ENCODE measurements at places on chromosomes 2 and 18.

- no peak for DNase-seq
Observed at GRCh38 chr2:38066421-38067115, 9.4 kb downstream of the CYP1B1 start.

DNA sequence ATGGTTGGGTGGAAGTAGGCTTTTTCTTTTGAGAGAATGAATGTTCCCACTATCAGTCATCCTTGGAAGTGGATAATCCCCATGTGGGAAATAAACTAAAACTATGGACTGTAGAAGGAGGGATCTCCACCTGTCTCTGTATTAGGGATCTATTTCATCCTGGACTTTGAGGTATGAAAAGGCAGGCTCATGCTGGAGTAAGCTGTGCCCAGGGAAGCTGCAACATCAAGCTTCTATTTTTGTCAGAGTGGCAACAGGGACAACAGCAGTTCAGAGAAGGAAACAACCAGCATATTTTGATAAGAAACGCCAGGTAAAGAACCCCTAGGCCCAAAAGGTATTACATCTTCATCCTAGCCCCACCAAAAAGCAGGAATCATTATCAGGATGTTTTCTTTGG, 122.0 kb downstream of the MDH1 start:
- no peak for DNase-seq

DNA sequence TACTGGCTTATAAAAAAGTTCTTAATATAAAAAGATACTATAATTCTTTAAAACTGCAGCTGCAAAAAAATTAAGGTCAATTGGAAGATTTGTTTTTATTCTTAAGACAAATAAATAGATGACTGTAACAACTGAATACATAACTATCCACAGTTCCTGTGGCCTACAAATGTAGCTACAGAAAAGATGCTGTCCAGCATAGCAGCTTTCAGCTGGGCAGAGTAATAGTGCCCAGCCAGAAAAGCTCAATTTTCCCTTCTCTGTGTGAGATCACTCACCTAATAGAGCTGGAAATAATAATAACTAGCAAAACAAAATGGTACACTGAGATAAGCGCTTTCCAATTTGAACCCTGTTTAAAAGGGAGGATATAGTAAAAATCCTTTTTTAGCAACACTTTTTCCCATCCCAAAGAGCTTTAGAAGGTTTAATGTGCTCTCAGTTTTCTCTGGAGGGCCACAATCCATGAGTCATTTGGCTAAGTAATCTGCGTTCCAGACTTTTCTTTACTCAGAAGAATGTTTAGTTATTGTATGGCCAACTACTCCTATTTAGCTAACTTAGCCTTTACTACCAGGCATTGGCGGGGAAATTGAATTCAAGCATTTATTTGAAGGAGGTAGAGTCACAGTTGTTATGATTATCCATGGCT, 158.1 kb upstream of the SLC39A10 start:
- no peak for DNase-seq

- no peak for DNase-seq
Observed at GRCh38 chr2:120878970-120879369, 143.3 kb downstream of the GLI2 start.

DNA sequence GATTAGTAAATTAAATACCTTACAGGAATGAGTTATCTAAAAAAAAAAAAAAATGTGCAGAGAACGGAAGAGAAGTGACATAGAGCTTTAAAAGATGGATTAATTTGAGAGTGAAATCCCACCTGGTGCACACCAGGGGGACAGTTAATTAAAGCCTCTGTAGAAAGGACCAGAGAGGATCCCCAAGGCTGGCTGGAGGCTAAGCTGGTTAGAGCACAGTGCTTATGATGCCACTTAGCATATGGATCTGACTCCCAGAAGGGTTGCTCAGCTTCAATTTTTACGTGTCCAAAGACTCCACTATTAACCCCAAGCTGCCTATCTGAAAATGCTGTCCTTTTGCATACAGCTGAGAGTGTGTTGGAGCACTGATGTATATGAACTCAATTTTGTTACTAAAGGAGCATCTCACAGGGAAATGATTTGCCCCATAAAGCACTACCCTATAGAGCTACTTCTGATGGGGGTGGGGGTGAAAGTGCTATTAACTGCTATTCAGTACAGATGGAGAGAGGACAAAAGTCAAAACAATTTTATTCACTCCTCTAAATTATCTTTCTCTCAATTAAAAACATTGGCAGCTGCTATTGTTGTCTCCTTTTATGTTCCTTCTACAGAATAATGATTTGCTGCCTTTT, 15.2 kb upstream of the SLC8A1 start:
- DNase-seq = no peak

DNA sequence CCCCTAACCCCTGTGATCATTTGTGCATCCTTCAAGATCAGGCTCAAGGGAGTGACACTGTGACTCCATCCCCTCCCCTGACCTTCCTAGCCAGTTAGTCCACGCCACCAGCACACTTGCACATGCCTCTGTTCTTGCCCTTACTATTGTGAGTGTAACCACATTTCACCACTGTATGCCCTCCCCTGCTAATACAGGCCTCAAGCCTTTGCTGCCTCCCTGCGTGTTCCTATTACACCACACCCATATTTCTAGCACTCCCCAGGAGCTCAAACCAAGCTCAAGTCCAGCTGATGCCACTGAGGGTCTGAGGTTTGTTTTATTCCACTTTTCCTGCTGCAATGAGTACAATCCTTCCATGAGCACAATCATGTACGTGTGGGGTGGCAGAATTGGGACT, 288.9 kb upstream of the FBXO11 start:
- no peak for DNase-seq

DNA sequence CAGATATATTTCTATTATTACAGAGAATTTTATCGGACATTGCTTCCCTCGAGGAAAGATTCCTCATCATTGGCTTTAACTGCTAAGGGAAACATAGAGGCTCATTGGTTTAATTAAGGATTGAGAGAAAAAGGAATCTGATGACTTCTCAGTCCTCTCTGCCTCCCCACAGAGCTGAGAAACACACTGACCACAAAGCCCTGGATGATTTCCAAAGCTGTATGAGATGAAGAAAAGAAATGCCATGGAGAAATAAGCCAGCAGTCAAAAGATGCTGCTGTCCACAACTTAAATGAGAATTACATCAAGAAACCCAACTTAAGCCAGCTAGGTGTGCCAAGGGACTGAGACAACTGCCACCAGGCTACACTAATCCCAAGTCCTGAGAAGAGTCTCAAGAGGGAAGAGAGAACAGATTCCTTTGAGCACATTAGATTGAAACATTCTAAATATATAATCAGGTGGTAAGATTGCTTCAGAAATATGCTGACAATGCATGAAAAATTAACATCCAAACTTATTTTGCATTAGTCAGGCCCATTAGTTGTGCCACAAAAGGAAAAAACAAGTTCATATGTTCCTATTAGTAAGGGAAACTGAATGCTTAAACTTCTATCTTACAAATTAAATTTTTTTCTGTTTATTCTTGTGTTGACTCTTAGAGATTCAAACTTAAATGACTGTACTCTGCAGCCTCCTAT, 308.1 kb upstream of the CYRIA start:
- DNase-seq = no peak

GRCh38 chr2:197867033-197867432, 62.6 kb downstream of the PLCL1 start:
- no peak for DNase-seq

DNA sequence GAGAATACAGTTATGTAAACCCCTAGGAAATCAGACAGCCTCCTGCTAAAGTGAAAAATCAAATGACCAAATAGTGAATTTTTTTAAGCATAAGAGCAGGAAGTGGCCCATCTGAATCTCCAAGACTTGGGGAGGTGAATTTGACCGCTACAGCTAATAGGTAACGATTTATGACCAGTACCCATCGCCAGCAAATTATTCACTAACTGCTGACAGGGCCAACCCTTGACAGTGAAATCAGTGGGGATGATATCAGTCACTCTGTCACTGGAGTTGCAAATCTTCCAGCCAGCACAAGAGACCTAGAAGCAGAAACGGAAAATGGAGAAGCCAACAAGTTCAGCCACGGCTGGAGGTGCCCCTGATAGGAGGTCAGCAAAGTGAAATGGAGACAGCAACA, 164.3 kb upstream of the PIK3C3 start:
- DNase-seq = no peak

DNA sequence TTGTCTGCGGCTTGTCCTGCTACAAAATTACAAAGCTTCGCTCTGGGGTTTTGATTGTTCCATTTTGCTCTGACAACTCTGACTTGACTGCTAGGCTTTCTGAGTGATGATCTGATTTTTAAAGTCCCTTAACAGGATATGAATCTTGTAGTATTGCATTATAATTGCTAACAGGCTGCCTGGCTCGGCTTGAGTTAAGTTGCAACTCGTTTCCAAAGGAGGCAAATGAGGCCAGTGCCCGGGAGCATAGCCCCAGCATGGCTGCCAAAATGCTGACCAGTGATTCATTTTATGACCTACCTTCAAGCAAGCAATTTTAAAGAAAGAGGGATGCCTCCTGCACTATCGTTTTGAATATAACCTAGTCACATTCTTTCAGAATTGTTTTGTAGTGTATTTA, 135.4 kb downstream of the COL6A3 start:
- no peak for DNase-seq

DNA sequence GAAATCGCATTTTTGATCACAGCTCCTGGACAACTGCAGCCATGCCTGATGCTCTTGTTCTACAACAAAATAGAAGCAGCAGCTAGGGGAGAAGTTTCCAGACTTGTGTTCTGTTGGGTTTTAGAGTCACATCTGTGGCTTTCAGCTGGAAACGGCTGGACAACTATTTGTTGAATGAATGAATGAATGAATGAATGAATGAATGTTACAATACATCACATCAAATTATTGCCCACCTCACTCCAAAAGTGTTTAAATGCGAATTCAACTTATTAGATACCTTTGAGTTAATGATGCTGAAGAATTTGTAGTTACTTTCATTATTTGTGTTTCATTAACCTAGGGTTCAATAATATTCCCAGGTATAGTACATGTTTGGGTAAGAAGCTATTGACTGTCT, 8.5 kb upstream of the METTL21A start:
- DNase-seq = no peak

- peak; percentile 23 for DNase-seq
Observed at GRCh38 chr2:136057023-136057801, 60.7 kb downstream of the CXCR4 start.

GRCh38 chr2:58798676-58799208, 557.6 kb upstream of the FANCL start:
- DNase-seq = no peak

DNA sequence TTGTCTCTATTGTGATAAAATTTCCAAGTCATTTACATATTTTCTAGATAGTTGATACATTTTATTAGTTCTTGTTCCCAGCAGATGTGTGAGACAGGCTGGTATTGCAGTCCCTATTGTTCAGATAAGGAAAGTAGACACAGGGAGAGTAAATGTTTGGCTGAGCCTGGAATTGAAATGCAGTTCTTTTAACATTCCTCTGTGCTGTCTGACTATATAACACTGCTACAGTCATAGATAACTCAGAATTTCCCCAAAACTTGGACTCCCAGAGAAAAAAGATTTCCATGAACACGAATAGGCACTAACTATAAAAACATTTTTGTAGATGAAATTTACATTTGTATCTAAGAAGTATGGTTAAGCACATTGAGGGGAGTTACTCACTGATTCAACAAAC, 71.4 kb downstream of the PLCL1 start:
- DNase-seq = no peak

DNA sequence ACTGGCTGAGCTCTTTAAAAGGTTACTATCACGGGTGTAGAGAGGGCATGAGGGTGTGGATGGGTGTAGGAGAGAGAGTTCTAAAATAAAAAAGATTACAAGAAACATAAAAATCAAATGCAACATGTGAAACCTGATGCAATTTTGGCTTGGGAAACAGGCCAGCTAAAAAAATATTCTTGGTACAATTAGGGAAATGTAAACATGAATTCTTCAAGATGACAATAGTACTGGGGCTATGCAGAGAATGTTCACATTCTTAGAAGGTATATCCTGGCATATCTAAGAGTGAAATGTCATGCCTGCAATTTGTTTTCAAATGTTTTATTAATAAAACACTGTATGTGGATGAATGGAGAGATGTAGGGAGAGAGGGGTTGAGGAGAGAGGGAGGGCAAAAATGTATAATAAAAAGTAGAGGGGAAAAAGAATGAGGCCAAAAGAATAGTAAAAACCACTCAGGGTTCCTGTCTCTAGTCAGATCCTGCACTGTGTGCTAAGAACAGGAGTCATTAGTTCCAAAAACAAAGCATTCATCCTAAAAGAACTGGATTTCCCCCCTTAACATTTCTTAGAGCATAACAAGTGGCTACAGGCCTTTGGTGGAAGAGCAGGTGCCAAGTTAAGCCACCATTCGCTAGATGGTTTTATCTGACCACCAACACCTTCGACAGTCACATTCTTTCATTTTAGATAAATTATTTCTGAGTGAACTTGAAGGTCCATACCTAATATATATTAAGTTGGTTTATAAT, 77.3 kb downstream of the LPIN2 start:
- DNase-seq = no peak

GRCh38 chr18:23499291-23499781, 4.0 kb upstream of the RMC1 start:
- DNase-seq = no peak

- no peak for DNase-seq
Observed at GRCh38 chr2:48755473-48755872, at the start of gene LHCGR. LHCGR (minus strand) TSS chr2:48755724; CDS start chr2:48755671, 53 bp downstream.

DNA sequence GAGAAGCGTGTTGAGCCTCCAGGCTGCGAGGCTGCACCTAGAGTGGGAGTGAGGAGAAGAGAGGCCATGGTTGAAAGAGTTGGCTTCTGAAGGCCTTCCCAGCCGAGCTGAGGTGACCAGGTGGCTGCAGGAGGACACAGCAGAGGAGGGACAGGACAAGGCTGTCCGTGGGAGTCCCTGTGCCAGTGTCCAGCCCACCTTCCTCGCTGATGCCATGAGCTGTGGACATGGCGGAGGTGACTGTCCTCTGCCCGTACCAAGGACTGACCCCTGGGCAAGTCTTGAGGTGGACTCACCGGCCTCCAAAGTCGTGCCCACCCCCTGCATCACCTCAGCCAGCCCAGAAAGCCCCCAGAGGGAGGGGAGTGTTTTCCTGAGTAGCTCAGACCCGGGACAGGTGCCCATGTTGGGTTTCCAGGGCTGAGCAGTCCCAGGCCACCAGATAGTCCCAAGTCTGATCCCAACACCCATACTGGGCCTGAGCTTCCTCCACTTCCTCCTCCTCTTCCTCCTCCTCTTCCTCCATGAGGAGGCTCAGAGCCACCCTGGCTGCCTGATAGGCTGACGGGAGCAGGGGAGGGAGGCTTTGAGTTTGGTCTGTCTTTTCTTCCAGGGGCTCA, 43.0 kb upstream of the FOSL2 start:
- DNase-seq = no peak

DNA sequence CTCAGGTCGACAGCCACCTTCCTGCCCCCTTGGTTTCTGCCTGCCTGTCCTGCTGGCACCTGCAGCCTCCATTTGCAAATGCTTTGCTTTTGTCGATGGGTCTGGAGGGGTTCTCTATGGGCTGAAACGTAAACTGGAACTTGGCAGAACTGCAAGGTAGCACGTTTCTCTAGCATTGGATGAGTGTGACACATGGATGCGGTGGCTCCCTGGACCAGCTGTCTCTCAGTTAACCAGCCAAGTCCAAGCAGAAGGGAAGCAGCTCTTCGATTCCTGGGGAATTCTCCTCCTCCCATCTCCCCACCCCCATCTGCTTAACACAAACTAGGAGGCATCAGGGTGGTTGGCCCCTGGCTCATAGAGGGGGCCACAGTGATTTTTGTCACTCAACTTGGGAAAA, 57.3 kb downstream of the ITGB1BP1 start:
- no peak for DNase-seq

Measured in CD4-positive, alpha-beta T cell treated with Interleukin-17A for 4 hours (primary cell).